ENCODE measurements at places on chromosomes 13 and 19.

DNA sequence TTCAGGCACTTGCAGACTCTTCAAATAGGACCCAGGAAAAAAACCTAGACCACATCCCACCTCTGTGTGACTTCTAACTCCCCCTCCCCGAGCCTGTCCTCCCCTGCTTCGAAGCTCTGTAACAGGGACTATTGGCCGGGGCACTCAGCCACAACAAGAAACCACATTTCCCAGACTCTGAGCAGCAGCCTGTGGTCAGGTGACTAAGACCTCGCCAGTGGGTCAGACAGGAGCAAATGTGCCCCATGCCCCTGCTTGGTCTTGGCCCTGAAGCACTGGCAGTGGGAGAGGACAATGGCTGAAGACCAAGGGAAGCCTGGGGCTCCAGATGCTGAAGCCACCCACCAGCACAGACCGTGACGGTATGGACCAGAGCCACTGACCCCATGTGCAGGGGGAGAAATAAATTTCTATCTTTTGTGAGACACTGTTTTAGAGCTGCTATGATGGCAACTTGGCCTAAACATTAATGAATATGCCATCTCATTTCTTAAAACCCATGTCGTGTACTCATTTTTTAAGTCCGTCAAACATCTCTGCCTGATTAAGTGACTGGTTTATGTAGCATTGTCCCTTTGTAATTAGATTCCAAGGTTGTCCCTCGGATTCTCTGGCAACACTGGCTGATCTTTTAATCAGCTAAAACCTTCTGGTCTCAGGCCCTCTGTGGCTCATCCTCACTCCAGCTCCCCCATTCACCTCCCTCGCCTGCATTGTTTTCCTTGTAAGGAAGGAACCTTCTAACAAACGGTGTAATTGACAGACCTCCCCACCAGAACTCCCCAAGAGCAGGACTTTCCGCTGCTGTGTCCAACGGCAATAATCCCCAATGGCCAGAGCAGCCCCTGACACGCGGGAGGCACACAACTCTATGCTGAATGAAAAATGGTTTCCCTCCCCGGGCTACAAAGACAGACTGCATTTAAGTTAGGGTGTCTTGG is 98.4 kb downstream of the STK24 start:
- DNase-seq, result no peak

DNA sequence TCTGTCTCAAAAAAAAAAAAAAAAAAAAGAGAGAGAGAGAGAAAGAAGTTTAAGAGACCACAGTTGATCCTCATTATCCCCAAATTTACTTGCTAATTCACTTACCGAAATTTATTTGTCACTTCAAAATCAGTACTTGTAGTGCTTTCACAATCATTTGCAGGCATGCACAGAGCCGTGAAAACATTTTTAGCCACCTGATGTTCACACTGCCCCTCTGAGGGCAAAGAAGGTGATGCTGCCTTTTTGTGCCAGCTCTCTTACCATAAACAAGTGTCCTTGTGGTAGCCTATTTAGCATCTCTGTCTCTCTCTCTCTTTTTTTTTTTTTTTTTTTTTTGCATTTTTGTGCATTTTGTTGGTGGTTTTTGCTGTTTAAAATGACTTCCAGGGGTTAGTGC is 24.1 kb upstream of the CASP14 start:
- no peak for DNase-seq

DNA sequence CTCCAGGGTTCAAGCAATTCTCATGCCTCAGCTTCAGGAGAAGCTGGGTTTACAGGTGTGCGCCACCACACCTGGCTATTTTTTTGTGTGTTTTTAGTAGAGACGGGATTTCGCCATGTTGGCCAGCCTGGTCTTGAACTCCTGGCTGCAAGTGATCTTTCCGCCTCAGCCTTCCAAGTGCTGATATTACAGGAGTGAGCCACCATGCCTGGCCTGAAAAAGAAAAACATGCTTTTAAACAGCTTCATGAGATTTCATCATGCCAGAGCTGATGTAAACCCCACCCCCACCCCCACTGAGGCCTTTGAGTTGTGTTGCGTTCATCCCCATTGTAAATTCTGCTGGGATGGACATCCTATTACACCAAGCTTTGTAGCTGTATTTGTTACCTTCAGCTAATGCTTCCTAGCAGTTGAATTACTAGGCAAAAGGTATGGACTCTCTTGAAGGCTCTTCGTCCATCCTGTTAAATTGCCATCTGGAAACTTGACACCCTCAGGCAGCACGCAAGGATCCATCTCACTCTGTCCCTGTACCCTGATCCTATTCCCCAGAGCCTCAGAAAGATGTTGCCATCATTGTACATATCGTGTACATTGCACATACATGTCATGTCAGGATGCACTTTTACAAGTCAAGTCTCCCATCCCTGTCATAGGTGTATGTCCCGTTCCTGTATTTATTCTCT is 47.3 kb downstream of the NFIX start:
- no peak for DNase-seq

GRCh38 chr13:41059456-41060081 is 1.7 kb upstream of the WBP4 start:
- no peak for DNase-seq

DNA sequence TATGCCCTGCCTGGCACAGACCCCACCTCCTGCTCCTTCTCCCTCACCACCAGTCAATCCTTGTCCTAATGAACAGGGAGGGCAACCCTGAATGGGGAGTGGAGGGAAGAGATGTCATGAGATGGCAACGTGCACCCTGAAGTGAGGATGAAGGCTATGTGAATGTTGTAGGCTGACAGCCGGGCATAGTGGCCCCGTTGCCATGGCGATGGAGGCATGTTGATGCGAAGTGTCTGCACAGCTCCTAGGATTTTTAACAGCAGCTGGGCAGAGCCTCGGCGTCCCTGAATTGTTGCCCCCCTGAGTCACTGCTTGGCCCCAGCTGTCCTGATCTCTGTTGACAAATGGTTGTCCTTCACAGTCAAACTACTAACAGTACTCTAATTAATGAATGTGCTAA is 4.8 kb upstream of the ALOX5AP start:
- no peak for DNase-seq

DNA sequence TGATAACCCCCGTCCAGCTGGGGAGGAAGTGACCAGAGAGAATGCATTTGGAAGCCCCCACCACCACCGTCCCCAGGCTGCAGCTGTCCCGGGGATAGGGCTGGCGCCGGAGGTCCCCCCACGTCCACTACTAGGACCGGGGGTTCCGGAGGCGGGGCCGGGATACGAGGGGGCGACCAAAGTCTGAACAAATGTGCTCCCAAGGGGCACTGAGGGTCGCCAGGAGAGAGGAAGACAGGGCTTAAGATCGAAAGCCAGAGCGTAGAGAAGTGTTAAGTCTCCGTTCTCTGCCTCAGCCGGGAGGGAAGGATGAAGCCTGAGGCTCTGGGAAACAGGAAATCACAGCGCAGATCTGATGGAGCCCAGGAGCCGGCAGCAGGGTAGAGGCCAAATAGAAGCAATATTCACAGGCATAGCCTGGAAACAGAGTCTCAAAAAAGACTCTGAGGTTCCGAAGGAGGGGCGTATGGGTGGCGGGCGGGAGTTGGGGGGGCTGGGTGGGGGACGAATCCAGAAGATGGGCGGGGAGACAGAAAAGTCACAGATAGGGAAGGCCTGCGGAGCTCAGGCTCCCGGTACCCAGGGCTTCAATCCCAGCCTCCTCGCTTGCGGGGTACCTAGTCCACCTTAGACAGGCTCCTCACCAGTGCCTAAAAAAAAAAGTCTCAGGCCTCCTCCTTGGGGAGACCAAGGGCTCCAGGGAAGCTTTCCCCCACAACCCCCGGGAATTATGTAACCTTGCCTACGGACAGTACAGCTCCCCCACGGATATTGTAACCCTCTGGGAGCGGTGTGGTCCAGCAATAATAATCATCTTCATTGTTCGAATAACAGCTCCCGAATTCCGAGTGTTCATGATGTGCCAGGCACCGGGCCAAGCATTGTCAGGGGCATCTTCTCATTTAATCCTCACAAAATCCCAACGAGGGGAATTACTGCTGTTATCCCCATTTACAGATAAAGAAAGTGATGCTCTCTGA is 1.1 kb upstream of the ERF start:
- no peak for DNase-seq

GRCh38 chr19:45825917-45826893 is 11.1 kb upstream of the RSPH6A start:
- no peak for DNase-seq

GRCh38 chr13:75796825-75797224 is 160.7 kb downstream of the LMO7 start:
- DNase-seq, result no peak

DNA sequence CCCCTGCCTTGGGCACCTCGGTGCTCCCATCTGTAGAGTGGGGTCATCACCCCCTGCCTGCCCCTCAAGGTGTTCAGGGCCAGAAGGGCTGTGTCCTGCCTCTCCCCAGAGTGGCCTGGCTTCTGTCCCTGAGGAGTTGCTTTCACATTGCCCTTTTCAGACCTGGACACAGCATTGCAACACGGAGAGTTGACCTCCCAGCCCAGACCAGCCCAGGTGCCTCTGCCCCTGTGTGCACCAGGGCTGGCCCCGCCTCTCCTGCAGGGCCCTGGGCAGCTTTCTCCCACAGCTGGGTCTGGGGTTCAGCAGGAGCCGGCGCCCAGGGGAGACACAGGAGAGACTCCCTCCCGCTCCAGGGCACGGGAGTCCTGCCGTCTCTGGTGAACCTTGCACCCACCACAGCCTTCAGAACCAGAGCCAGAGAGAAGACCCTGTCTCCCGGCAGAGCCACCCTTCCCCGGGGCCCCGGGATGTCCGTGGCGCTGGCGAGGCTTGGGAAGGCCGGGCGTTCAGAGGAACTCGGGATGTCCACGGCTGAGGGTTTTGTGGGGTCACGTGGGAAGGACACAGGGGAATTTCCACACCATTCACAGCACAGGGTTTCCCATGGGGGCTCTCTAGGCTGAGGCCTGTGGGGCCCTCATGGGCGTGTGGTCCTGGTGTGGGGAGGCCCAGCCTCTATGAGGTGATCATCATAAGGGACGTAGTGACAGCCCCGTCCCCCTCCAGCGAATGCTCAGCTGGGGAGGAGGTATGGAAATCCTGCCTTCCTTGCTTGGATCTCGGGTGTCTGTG is 23.2 kb downstream of the C13orf46 start:
- DNase-seq, result no peak

- DNase-seq, result no peak
Measured at GRCh38 chr13:49714757-49715156, 23.5 kb upstream of the EBPL start.

DNA sequence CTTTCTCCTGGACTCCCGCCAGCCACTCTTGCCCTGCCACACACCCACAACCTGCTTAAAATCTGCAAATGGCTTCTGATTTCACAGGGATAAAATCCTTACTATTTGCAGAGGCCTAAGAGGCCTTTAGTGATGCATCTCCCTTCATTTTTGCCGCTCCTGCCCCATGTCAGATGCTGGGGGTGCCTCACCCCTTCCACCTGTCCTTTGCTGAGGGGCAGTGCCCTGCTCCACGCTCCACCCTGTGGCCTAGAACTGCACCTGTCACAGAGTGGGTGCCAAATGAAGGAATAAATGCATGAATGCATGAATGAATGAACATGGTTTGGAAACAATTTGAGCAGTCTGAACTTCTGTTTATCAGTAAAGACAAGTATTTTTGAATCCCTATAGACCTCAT is 34.1 kb upstream of the UQCRFS1 start:
- no peak for DNase-seq

DNA sequence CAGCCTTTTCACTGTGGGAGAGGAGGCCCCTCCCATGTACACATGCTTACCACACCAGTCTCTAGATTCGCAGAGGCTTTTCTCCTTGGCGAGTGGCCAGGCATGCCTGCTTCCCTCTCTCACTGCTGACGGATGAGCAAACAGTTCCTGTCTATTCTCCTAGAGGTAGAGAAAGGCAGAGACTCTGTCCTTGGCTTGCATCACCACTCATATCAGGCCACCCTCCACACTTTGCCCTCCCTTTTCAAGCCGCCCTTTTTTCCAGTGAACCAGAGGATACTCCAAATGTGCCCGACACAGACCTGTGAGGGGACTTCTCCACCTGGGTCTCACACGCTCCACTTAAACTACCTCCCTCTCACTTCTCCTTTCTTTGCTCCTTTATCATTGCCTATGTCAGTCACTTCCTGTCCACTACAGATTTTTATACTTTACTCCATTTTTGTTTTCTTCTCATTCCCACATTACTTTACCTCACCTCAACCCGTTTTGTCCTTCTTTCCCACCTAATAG is 284.6 kb downstream of the DNAJC15 start:
- DNase-seq, result no peak

DNA sequence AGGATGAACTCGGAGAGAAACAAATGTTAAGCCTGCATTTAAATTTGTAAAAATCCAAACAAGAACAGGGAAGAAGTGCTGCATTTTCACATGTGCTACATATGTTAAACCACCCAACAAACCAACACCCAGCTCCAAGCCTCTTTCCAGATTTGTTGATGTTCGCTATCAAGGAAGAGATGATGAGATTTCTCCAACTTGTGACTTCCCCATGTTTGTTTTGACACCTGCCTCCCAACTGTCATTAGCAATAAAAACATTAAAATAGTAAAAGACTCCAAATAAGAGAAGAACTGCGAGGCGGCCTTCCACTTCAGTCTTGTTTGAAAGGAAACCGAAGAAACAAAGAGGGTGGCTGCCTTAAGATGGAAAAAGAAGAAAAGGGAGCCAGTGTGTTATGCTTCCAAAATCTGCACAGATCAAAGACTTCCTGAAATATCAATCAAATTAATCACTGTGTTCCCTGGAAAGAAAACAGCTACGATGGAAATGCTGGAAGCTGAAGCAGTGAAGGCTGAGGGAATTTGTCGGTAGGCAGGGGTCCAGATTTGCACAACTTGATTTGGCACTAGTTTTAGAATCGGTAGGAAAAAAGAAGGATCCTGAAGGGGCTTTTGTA is 14.0 kb upstream of the GGACT start:
- DNase-seq, result no peak

GRCh38 chr13:107864543-107865317 is 350.6 kb downstream of the LIG4 start:
- no peak for DNase-seq

DNA sequence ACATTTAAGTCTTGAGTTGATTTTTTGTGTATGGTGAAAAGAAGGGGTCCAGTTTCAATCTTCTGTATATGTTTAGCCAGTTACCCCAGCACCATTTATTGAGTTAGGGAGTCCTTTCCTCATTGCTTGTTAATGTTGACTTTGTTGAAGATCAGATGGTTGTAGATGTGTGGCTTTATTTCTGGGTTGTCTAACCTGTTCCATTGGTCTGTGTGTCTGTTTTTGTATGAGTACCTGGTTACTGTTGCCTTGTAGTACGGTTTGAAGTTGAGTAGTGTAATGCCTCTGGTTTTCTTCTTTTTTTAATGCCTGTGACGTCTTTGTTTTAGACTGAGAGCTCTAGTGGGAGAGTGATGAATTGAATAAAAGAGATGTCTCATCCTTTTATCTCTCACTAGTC is 83.2 kb downstream of the NBEA start:
- DNase-seq, result no peak

- no peak for DNase-seq
Measured at GRCh38 chr13:36840718-36841250, 21.8 kb downstream of the RFXAP start.

DNA sequence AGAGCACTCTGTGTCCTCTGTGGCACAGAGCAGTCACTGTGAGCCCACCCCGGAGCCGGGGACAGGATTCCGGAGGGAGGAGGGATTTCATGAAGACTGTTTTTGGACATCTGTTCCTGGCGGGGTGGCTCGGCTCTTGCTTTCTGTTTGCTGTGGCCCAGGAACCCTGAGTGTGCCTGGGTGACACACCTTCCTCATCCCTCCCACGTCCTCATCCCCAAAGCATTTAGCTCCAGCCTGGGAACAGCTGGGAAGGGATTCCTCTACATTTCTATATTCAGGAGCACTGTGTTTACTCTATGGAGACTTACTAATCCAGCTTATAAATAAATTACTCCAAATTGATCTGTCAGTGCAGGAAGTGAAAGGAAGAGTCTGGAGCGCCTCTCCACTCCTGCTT is 97.8 kb upstream of the UBL3 start:
- DNase-seq, result no peak
